ENCODE measurements at places on chromosomes 7 and 10.

DNA sequence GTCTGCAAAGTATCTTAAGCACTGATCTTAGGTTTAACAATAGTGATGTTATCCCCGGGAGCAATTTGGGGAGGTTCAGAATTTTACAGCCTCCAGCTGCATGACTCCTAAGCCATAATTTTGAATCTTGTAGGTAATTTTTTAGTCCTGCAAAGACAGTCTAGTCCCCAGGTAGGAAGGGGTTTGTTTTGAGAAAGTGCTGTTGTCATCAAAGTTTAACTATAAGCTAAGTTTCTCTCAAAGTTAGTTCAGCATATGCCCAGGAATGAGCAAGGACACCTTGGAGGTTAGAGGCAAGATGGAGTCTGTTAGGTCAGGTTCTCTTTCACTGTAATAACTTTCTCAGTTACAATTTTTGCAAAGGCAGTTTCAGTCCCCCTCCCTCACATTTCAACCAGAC is 79.0 kb upstream of the LRGUK start:
- no peak for DNase-seq

DNA sequence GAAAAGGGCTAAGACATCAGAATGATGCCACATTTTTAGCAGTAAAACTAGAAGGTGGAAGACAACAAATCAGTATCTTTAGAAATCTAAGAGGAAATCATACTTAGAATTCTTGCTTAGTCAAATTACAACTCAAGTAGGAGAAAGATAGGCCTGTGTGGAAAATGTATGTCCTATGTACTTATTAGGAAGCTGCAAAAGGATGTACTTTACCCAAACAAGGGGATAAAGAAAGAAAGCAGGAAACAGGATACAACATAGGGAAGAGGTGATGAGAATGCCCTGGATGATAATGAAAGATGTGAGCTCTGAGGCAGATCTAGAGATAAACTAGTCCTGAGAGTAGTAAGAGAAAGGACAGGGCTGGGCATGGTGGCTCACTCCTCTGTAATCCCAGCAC is 54.9 kb downstream of the RNLS start:
- DNase-seq, result no peak

DNA sequence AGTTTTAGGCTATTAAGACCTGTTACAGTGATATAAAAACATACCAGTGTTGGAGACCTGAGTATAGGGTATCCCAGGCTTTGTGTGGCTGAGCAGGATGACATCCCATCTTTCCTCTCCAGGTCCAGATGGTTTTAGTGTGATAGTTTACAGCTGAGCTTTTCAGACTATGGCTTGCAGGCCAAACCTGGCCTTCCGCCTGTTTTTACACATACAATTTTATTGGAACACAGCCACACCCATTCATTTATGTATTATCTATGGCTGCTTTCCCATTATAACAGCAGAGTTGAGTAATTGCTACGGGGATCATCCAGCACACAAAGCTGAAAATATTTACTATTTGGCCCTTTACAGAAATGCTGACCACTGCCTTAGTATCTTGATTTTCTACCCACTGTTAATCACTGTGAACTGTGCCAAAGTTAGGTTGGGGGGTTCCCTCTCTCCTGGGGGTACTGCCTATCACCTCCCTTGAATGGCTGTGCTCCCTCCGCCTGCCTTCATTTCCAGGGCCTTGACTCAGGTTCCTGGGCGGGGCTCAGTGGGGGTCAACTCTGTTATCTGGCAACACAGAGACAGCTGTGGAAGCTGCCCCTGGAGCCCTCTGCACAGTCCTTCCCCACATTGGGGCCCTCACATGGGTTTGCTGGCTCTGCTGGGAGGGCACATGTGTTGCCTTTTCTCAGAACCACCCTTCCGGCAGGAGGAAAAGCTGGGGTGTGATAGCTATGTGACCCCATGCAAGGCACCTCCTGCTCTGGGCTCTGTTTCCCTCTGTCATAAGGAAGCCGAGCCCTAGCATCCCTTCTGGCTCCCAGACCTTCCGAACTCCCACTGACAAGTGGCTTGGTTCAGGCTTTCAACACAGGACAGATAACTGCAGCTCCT is 40.3 kb upstream of the SH2D4B start:
- no peak for DNase-seq

- DNase-seq, result no peak
Observed at GRCh38 chr10:93177511-93177910, 103.8 kb downstream of the CYP26A1 start.

DNA sequence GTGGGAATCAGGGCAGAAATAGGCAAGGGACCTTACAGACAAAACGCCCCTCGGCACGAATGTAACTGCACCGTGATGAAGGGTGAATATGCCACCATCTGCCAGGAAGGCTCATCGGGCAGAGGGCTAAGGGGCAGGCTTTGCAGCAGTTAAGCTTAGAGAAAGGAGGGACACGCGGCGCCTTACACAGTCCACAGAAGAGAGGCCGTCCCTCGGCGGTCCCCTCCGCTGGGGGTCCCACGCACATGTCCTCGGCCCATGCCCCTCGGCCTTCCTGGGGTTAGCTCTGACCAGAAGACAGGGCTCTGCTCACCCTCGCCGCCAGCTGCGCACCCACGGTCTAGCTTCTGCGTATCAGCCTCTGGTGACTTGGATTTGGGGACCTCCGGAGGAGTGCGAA is 141.1 kb downstream of the DYNC2I1 start:
- DNase-seq, result no peak

All from NCI-H146 (cell line).